ENCODE measurements at places on chromosomes 3 and 15.

DNA sequence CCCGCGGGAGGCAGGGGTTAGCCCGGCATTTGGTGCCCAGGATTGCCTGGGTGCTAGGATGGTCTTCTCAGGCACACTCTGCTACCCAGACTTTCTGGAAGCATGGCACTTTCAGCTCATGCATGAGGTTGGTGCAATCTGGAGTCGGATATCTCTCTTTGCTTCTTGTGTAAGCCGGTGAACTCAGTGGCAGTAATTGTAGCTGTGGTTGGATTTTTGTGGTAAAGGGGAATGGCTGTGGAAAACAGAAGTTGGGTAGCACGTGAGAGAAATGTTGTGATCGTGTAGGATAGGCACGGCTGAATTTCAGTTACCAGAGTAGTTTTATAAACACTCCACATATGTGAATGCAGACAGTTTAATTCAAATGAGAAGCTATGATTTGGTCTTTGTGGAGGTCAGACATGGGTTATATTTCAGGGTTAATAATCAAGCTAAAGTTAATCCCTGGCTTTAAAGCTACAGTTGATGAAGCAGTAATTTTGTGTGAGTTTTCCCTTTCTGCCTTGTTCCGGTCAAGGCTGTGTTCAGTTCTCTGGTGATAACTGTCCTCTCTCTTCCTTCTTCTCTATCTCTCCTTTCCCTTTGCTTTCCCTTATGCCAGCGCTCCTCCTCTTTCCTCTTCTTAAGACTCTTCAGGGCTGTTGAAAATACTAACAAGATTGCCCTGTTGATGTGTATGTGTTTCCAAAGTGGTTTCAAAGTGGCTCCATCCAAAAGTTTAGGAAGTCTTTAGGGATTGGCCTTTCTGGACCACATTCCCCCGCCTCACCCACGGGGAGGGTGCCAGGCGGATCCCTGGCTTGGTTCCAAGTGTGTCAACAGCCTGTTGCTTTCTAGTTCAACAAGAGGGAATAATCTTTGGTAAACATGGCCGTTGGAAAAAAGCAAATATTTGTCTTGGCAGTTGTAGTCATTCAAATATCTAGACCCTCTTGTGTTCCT lies 404.6 kb upstream of the C2CD4B start:
- DNase-seq, result peak; percentile 94

DNA sequence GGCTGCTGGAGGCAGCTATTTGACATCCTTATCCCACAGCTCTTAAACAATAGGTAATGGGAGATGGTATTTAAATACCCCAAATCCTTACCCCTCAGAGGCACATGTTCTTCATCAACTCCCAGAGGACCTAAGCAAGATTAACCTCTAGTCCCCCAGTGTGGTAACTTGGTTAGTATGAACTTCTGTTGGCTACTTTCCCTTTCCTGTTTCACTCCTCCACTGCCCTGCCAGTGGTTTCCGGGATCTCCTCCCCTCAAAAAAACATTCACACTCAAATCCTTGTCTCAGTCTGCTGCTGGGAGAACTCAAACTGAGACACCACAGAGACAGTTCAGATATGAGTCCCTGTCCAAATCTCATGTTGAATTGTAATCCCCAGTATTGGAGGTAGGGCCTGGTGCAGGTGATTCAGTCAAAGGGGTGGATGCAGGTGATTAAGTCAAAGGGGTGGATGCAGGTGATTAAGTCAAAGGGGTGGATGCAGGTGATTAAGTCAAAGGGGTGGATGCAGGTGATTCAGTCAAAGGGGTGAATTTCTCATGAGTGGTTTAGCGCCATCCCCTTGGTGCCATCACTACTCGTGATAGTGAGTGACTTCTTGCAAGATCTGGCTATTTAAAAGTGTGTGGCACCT lies 335.0 kb upstream of the CTNNB1 start:
- no peak for DNase-seq

DNA sequence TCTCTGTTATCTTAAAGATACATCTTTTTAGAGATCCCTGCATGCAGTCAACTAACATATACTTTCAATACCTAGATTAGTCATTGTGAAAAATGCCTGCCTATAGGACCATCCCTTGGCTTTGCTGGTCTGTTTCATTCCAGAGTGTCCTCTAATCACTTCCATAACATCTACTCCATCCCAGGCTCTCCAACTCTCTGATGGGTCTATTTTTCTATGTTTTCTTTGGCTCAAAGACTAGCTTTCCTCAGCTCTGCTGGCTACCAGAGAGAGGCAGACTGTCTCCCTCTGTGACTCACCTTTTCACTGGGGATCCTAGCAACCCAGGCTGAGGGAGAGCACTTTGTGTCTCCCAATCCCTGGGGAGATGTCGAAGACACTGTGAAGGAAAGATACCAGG lies 547.7 kb upstream of the MCTP2 start:
- no peak for DNase-seq

DNA sequence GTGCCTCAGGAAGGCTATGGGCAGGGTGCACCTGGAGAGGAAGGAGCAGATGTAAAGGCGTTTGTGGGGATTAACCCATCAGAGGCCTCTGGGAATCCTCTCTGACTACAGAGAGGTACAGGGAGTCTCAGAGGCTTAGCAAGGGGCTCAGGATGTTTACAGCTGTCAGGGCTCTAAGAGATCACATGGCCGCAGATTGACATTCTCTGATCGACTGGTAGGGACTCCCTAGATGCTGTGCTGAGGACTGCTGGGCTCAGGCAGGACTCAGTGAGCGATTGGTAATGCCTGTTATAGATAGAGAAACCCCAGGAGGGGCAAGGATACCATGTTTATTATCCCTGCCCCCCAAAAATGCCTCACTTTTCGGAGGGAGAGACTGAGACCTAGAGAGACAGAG lies 103.5 kb downstream of the CORO2B start:
- no peak for DNase-seq

DNA sequence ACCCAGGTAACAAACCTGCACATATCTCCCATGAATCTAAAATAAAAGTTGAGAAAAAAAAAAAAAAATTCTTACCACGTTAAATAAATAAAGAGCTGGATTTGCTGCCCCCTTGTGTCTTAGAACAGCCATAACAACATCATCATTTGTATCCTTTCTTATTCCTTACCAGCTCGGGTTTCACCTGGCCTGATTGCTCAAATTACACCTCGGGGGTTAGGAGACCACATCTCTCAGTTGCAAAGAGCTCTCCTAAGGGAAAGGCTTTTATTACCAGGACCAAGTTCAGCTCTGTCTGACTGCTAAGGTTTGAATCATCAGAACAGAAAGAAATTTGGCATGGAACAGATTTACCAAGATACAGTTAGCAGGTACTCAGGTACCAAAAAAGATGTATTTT lies 25.8 kb upstream of the RPL39L start:
- peak; percentile 64 for DNase-seq

DNA sequence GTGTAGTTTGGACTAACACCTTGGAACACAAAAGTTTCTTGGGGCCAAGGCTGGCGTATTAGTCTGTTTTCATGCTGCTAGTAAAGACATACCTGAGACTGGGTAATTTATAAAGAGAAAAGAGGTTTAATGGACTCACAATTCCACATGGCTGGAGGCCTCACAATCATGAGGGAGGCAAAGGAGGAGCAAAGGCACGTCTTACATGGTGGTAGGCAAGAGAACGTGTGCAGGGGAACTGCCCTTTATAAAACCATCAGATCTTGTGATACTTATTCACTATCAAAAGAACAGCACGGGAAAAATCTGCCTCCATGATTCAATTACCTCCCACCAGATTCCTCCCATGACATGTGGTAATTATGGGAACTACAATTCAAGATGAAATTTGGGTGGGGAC lies 9.4 kb upstream of the CCR2 start:
- DNase-seq, result no peak

DNA sequence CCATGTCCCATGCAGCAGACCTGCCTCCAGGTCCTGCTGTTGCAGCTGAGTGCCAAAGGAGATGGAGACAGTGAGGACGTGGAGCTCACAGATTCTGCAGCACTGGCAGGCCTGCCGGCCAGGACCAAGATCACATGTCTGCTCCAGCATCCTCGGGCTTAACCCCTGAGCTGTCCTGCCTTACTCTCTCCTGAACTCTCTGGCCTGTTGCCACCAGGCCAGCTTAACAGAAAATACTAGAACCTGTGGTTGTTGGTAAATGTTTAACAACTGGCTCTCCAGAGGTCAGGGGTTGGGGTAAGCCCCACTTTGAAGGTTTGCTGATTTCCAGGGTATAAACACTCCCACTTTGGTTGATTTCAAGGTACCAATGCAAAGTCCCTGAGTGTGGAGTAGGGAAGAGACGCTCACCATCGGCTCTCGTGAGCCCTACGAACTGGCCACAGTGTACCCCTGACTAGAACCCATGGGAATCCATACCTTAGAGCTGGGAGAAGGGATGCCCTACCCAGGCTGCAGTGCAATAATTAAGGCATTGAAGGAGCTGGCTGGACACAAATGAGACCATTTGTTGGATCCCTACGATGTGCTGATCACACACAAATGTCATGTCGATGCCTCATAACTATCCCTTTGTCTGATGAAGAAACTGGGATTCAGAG lies 147.9 kb downstream of the OR4M2 start:
- DNase-seq, result no peak

GRCh38 chr15:35757361-35757760 lies 211.4 kb upstream of the DPH6 start:
- no peak for DNase-seq

- DNase-seq, result peak; percentile 69
These were observed 8.9 kb upstream of the SEMA5B start for GRCh38 chr3:123036352-123037014.

DNA sequence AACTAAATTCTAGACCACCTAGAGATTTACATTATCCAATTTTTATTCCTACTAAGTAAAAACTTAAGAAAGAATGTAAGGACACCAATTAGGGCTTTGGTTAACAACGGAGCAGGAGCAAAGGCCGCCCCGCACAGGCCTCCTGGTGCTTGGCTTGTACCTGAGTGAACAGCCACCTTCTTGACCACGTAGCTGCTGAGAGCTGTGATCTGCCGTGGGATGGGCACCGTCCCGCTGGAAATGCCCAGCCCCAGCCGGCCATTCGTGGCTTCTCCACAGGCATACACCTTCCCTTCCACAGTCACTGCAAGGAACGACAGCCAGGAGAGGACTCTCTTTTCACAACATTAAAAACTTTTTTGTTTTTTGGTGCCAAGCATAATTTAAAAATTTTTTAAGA lies 79.6 kb upstream of the OCA2 start:
- DNase-seq, result no peak

Measured in AG10803 (cell line).